ENCODE measurements at places on chromosomes 4 and X. TPM values are rescaled to one million over a fixed set of nuclear protein-coding genes. Genes with fewer than 3 reads are reported as not detected.

Gene MAGEA4
- total RNA-seq = not detected

Gene TTC29
- not detected for total RNA-seq

Gene SMIM10
- total RNA-seq = not detected

Gene FAAH2
- total RNA-seq = 7.4 TPM

Gene SFRP2
- not detected for total RNA-seq

DNA sequence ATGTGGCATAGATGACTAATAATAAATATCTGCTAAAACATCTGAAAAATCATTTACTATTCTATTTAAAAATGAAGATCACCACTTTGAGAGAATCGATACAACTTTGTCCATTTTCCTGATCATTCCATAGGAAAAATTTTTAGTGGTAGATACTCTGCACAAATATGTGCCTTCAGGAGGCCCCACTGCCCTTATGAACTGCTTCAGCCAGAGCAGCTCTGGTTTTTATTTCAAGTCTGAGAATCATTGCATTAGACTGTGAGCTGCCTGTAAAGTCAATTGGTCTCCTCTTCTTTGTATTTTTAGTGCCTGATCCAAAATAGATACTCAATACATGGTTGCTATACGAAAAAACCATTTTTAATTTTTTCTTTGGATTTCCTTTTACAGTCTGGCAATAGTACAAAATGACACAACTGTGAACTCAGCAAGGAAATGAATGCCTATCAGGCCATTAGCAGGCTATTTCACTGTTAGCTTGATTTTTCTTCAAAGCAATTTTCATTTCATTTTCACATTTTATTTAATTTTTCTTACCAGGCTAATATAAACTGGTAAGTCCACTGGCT lies 69.1 kb downstream of the SHISA3 start:
- no peak overlapping the region for H3K4me3 ChIP-seq
- peaks cover 19% of the 10 kb centered on the region for H3K36me3 ChIP-seq
- no peak for DNase-seq
- H3K27ac ChIP-seq = no peak overlapping the region

DNA sequence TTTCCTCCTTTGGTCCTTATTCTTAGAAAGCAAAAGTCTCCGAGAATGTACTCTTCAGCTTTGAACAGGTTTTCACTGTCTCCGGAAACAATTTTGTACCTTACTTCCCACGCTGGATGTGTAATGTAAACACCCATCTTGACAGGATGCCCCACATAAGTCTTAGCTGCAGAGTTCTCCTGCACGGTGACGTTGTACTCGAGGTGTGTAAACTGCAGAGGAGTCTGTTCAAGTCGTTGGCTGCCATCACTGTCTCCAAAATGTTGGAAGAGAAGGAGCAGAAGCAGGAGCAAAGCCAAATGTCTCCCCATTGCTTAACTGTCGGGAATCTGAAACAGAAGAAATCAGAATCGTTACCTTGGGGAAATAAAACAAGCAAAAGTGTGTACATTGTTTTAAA lies 14.1 kb downstream of the FAT1 start:
- no peaks in the 10 kb centered on the region for H3K27me3 ChIP-seq
- H3K27ac ChIP-seq = no peak overlapping the region
- H3K4me3 ChIP-seq = no peak overlapping the region
- no peaks in the 10 kb centered on the region for H3K4me1 ChIP-seq
- no peak for DNase-seq
- no peaks in the 10 kb centered on the region for H3K36me3 ChIP-seq

DNA sequence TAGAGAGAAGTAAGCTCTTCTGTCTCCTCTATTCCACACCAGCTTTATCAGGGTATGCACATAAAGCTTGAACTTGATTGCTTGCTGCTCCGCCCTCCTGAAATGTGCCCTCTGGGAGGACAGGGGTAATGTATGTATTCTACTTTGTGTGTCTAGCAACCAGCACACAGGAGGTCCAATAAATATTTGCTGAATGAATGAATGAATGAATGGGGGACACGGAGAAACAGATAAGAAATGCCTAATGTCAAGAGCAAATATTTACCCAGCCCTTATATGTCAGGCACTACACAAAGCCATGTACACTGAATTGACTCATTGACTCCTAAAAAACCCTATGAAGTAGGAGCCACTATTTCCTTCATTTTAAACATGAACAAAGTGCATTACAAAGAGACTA lies 2.3 kb upstream of the MSL3 start:
- peaks cover 15% of the 10 kb centered on the region for H3K4me1 ChIP-seq
- H3K4me3 ChIP-seq = no peak overlapping the region

DNA sequence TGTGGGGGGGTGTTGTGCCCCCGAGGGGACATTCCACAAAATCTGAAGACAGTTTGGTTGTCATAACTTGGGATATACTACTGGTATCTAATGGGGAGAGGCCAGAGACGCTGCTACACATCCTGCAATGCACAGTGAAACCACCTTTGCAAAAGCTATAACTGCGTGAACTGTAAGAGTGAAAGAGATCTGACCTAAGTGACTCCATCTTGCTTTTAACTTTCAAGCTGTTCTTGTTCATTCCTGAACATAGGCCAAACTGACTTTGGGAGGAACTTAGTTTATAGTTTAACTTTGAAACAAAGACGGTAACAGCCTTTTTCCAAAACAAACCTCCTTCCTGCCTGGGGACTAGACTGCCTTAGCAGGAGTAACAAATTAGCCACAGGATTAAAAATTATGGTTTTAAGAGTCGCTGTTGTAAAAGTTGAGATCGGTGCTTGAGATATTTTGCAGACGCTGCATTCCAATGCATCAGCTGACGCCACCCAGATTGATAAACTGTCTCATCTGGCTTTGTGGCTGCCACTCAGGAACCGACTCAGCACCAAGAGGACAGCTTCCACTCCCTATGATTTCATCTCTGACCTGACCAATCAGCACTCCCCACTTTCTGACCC lies 70.9 kb downstream of the ATXN3L start:
- DNase-seq = no peak
- H3K27ac ChIP-seq = no peak overlapping the region
- no peaks in the 10 kb centered on the region for H3K36me3 ChIP-seq
- no peaks in the 10 kb centered on the region for H3K4me1 ChIP-seq
- no peak overlapping the region for H3K4me3 ChIP-seq
- no peaks in the 10 kb centered on the region for H3K27me3 ChIP-seq

- no peak for DNase-seq
- H3K4me1 ChIP-seq = no peaks in the 10 kb centered on the region
- no peak overlapping the region for H3K27ac ChIP-seq
- no peaks in the 10 kb centered on the region for H3K36me3 ChIP-seq
Observed at GRCh38 chr4:162245051-162245450, 81.3 kb upstream of the FSTL5 start.

GRCh38 chr4:141497627-141498026 lies 138.8 kb upstream of the IL15 start:
- no peaks in the 10 kb centered on the region for H3K27me3 ChIP-seq
- no peaks in the 10 kb centered on the region for H3K36me3 ChIP-seq
- DNase-seq = no peak
- no peak overlapping the region for H3K27ac ChIP-seq
- no peak overlapping the region for H3K4me3 ChIP-seq

Measured in CD4-positive, alpha-beta T cell (primary cell).